DMS79 treated with DMSO at 0.1 percent for 48 hours (cell line): ENCODE measurements at places on chromosomes 7 and 10.

- no peak for DNase-seq
These were observed 624.8 kb downstream of the GRID1 start for GRCh38 chr10:85741626-85742300.

DNA sequence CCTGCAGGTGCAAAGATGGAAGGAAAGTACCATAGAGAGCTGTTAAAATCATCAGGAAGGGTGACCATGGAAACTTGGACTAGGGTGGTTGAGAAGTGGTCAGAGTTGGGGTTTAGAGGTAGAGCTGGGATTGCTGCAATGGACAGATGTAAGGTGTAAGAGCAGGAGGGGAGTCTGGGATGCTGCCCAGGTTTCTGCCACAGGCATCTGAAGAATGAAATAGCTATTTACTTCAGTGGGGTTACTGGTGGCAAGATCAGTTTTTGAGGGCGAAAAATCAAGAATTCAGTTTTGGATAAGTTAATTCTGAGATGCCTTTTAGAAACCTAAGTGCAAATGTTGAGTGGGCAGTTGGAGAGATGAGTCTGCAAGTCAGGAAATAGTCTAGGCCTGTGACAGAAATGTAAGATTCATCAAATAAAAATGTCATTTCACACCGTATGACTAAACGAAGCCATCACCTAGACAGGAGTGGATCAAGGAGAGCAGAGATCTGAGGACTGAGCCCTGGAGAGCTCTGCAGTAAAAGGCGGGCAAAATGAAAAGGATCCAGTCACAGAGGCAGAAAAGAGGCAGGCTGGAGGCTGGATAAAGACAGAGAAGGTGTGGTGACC lies 22.7 kb upstream of the TOMM7 start:
- no peak for DNase-seq

- no peak for DNase-seq
These were observed 1.3 kb upstream of the EBF3 start for GRCh38 chr10:129965425-129965808.

DNA sequence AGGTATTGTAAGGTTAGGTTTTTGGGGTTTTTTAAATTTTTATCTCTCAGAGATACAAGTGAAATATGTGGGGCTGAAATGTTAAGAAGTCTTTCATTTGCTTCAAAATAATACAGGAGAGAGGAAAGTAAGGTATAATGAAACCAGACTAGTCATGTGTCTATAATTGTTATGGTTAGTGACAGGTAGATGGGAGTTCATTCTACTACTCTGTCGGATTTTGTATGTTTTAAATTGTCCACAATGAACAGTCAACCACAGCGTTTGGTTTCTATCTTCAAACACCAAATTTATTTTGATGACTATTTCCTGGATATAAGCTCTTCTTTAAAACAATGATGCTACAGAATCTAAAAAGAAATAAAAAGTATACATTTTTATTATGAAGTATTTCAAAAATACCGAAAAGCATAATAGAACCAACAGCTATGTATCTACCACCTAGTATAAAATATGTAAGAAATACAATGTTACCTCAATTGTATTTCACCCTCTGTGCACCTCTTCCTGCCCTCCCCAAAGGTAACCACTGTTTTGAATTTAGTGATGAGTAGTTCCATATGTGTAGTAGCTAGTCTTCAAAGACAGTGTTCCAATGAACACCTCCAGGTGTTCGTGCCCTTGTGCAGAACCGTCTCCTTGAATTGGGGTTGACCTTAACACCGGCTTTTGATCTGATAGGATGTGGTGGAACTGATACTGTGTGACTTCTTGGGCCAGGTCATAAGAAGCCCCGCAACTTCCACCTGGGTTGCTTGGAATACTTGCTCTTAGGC lies 74.8 kb upstream of the CDK1 start:
- no peak for DNase-seq

DNA sequence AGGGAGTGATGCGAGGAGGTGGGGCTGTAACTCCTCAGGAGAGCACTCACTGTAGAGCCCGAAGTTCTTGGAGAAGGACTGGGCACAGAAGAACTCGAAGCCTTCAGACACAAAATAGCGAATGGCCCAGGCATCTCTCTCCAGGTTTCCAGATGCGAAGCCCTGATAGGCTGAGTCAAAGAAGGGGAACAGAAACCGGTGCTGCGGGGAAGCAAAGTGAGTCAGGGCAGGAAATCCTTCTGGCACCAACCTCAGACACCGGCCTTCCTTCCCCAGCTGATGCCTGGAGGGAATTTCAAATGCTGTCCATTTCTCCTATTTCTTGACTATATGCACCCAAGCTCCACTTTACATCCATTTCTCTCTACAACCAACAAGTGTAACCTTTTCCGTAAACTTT lies 26.8 kb downstream of the GOT1 start:
- no peak for DNase-seq

DNA sequence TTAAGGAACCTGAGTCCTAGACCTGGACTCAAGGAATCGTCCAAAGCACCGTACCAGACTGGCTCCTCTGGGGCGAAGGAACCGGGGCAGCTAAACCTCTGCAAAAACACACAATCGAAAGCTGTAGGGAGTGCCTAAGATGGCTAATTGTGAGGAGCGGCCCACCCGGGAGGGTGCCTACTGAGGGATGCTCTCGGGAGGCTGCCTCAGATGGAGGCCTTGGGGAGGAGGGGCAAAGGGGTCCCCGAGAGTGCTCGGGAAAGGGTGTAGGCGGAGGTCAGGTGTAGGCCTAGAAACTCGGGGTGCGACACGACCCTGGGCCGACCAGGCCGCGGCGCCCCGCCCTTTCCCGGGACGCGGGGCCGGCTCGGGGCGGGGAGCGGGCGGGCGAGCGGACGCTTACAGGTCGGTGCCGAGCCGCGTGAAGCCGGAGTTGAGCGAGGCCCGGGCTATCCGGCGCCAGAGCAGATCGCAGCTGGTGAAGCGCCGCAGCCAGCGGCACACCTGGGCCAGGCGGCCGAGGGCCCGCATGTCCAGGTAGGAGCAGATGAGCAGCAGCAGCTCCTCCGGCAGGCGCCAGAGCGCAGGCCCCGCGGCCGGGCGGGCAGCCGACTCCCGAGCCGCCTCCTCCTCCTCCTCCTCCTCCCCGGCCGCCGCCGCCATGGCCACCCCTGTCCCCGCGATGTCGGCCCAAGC lies 844 bp downstream of the FBXW4 start:
- DNase-seq, result peak; percentile 43

GRCh38 chr7:128266883-128267594 lies 26.0 kb downstream of the LEP start:
- DNase-seq, result peak; percentile 95

DNA sequence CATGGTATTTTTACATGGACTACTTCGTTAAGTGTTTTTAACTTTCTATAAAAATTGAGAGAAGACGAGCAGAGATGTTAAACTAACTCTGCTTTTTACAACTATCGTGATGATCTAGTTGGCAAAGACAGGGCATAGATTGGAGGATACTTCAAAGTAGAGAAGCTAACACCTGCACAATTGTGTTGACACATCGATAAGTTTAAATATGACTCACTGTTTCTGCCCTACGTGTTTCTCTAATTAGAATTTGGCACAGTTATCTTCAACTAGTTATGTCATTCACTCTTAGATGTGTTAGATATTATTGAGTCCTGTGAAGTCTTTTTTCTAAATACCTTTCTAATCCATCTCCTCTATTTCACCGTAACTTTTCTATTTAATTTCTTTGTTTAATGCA lies 68.5 kb upstream of the FERD3L start:
- DNase-seq, result no peak

DNA sequence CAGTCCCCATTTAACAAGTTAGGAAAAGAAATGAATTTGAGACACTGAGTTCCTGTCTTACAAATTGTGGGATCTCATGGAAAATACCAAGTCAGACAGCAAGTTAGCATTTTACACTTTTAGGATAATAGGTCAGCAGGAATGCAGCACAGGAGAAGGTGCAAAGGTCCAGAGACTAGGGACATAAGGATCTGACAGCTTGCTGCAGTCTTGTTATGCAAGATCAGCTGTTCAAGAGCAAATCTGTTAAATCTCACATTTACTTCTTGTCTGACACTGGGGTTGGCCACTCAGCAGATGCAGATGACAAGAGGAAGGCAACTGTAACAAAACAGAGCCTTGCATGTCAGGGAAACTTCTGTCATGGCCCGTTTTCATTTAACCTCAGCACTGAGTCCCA lies 239.6 kb downstream of the PHF14 start:
- no peak for DNase-seq

DNA sequence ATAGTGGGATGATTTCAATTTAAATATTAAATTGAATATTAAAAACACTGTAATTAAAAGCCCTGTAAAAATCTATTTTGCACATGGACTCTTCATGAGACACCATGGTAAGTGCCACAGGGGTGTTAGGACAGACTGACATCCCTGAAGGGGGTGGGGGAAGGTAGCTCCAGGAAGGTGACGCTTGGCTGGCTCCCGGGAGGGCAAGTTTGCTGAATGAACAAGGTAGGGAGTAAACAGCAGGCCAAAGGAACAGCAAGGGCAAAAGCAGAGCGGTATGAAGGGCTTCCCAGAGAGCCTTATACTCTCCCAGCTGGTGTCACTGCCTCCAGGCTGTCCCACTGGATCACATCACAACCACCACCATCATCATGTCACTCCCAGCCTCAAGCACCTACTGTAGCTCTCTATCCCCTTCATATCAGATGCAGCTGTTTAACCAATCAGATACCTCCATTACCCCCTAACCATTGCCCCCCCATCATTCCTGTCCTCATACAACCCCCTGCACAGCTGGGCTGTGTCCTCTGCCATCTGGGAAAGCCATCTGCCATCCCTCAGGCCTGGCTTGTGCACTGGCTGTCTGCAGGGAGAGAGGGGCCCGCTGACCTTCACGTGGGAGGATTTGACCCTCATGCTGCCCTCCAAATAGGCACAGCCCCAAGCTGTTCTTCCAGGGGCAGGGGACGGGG lies 19.5 kb downstream of the HSPA12A start:
- DNase-seq, result no peak

GRCh38 chr7:22111661-22112060 lies 166.0 kb upstream of the CDCA7L start:
- DNase-seq, result no peak

DNA sequence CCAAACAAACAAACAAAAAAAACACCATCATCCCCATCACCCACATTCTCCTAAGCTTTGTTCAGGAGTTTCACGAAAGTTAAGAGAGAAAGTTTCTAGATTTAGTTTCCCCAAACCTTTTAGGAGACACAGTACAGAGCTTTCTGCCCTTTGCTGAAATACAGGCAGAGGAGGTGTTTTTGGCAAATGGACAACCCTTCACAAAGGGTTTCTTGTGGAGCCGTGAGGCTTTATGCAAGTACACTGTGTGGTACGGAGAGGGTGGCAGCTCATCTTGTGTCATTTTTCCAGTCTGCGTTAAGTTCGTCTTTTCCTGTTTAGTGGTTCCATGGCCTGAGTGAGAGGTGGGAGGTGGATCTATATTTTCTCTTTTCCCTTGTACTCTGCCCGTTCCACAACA lies 215.5 kb upstream of the PRKCQ start:
- no peak for DNase-seq
